ENCODE measurements at places on chromosomes 5 and 9. TPM values are rescaled to one million over a fixed set of nuclear protein-coding genes. Genes with fewer than 3 reads are reported as not detected.

The ANKRD20A1 gene
- 5.2 TPM for polyA plus RNA-seq

The CAPSL gene
- not detected for polyA plus RNA-seq

The CDC14B gene
- 2.1 TPM for polyA plus RNA-seq

The PCDHGC4 gene
- 0.05 TPM for polyA plus RNA-seq

The TICAM2 gene
- 1.0 TPM for polyA plus RNA-seq

The HTR4 gene
- 0.20 TPM for polyA plus RNA-seq

The ABO gene
- polyA plus RNA-seq: 15.6 TPM

The PSD2 gene
- polyA plus RNA-seq: 0.04 TPM

The LURAP1L gene
- polyA plus RNA-seq: 3.1 TPM

The URM1 gene
- polyA plus RNA-seq: 42.2 TPM

The DBH gene
- not detected for polyA plus RNA-seq

The C5orf52 gene
- polyA plus RNA-seq: not detected

The RAB14 gene
- 20.1 TPM for polyA plus RNA-seq

The PPP3R2 gene
- polyA plus RNA-seq: not detected

The FCN2 gene
- polyA plus RNA-seq: 0.16 TPM

The PCDHGA5 gene
- 0.14 TPM for polyA plus RNA-seq

The UBE2QL1 gene
- 0.16 TPM for polyA plus RNA-seq

The IL13 gene
- polyA plus RNA-seq: not detected

The PRRC1 gene
- polyA plus RNA-seq: 16.7 TPM

The SPINK5 gene
- 1,309 TPM for polyA plus RNA-seq

The RASGEF1C gene
- polyA plus RNA-seq: 0.13 TPM

The NADK2 gene
- 6.2 TPM for polyA plus RNA-seq

The GTF2H2C gene
- 6.4 TPM for polyA plus RNA-seq

The HRCT1 gene
- polyA plus RNA-seq: 0.61 TPM

The GDNF gene
- 0.20 TPM for polyA plus RNA-seq

The TTC16 gene
- 0.10 TPM for polyA plus RNA-seq

All from esophagus (tissue), 2 donors.